ENCODE measurements at places on chromosomes 5 and 9.

GRCh38 chr5:1750469-1750868 lies 49.2 kb downstream of the MRPL36 start:
- no peak for DNase-seq

DNA sequence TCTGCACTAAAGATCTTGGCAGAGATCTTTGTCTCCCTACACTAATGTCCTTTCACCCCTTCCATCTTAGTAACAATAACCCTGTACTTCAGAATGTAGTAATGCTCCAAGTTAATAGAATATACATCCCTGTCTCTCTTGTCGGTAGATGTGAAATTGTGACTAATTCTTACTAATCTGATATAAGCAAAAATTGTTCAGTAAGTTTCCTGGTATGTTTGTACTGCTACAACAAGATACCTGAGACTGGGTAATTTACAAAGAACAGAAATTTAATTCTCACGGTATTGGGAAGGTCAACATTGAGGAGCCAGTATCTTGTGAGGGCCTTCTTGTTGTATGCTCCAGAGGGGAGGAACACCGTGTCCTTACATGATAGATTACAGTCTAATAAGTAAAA lies 1686.6 kb upstream of the CDH9 start:
- no peak for DNase-seq

DNA sequence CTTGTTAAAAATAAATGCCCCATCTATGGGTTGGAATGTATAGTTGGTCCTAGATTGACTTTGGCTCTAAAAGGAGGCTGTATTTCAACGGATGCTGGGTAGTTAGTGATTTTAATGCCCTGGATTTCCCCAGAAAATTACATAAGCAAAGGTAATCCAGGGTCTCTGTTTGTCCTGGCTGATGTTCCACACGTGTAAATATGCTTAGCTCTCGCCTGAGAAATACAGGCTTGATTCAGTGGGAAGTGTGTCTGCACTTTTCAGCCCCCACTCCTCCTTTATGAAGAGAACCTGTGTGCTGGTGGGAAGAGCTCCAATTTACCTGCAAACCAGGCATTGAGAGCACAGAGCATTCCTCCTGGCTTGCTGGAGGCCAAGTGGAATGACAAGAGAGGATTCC lies 294.6 kb upstream of the CLINT1 start:
- no peak for DNase-seq

DNA sequence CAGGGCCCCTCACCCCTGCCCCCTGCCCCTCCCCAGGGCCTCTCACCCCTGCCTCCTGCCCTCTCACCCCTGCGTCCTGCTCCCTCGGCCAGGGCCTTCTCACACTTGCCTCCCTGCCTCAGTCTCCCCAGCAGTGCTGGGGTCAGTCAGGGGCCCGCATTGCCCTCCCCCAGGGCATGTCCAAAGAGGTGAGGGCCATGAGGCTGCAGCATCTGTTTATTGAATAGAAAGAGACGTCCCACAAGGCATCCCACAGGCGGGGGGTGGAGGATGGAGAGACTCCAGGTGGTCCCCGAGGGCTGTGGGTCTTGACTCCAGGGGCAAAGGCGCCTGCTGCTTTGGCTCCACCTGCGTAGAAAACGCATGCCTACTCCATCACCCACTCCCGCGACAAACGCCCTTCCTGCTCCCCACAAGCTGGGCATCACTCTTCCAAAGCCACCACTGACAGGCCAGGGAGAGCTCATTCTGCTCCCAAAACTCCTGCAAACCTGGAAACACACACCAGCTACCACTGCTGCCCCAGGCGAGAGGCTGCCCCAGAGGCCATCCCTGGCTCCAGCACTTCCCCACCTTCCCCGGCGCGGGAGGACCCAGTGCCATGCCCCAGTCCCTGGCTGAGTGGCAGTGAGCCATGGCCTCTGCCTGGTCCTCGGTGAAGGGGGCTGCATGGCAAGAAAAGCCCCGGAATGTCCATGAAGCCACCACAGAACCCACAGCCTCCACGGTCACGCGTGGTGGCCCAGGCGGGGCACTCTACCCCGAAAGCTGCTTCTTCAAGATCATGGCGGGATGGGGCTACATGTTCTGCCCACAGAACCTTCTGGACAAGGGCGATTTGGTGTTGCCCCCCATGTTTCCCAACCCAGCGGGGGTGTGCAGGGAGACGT lies 1.6 kb upstream of the LCN8 start:
- no peak for DNase-seq

- DNase-seq: no peak
Measured at GRCh38 chr5:102901424-102902134, 146.5 kb downstream of the PAM start.

- DNase-seq: no peak
Measured at GRCh38 chr5:115579216-115579615, 23.1 kb downstream of the TICAM2 start.

- no peak for DNase-seq
Measured at GRCh38 chr5:111869681-111870080, 112.7 kb upstream of the NREP start.

GRCh38 chr5:24591426-24591825 lies 53.4 kb downstream of the CDH10 start:
- no peak for DNase-seq

DNA sequence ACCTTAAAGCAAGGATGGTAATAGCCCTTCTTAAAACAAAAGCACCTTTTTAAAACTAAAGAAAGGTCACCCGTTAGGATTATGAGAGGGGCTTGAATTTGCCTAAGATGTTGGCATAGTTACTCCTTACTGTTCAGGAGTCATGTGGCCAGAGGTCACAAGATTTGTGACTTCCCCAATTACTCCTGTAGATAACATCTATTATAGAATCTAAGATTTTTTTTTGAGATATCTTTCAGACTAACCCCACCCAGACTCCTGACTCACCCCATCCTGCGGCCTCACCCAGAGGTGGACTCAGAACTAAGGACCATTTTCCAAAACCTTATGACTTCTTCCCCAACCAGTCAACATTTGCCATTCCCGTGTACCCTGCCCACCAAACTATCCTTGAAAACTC lies 2.4 kb downstream of the CD180 start:
- no peak for DNase-seq

DNA sequence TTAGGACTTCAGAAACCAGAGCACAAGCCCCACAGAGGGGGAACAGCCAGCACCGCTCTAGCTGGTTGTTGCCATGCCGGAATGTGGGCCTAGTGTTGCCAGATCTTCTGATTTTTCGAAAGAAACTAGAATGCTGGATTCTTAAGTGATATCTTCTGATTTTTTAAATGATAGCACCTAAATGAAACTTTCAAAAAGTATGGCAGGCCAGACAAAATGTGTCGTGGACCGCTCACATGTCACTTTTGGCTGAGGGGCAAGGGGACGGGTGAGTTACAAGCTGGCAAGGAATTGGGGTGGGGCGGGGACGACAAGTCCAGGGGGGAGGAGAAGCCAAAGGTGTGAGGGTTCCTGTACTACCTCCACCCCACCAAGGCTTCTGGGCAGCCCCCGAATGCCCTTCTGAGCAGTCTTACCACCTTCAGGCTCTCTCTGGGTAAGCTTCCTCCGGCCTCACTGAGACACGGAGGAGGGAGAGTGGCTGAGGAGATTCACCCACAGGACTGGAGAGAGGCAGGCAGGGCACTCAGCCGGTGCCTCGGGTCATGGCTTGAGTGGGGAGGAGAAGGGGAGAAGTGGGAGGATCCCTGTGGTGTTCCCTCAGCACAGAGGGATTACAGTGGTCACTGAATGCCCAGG lies 10.3 kb downstream of the B4GALT7 start:
- no peak for DNase-seq

GRCh38 chr5:96563816-96564215 lies 98.4 kb upstream of the CAST start:
- no peak for DNase-seq

DNA sequence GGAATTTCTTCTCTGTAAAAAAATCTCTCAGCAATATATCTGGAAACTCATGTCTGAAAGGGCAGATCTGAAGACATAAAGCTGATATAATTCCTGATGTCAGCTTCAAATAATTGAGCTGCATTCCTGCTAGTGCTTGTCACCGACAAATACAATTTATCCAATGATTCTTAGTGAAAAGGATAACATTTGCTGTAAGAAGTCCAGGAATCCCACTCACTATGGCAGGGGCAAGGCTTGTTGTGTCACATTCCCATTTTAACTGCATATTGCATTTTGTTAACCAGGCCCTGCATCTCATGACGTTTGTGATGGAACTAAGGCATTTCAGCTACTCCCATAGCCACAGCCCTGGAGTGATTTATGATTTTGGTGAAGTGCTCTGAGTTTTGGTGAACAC lies 160.1 kb upstream of the DAB2 start:
- DNase-seq: no peak

- no peak for DNase-seq
Measured at GRCh38 chr5:172443441-172444109, 10.8 kb downstream of the SH3PXD2B start.

GRCh38 chr5:17794815-17795214 lies 160.6 kb downstream of the TAF11L14 start:
- DNase-seq: no peak

DNA sequence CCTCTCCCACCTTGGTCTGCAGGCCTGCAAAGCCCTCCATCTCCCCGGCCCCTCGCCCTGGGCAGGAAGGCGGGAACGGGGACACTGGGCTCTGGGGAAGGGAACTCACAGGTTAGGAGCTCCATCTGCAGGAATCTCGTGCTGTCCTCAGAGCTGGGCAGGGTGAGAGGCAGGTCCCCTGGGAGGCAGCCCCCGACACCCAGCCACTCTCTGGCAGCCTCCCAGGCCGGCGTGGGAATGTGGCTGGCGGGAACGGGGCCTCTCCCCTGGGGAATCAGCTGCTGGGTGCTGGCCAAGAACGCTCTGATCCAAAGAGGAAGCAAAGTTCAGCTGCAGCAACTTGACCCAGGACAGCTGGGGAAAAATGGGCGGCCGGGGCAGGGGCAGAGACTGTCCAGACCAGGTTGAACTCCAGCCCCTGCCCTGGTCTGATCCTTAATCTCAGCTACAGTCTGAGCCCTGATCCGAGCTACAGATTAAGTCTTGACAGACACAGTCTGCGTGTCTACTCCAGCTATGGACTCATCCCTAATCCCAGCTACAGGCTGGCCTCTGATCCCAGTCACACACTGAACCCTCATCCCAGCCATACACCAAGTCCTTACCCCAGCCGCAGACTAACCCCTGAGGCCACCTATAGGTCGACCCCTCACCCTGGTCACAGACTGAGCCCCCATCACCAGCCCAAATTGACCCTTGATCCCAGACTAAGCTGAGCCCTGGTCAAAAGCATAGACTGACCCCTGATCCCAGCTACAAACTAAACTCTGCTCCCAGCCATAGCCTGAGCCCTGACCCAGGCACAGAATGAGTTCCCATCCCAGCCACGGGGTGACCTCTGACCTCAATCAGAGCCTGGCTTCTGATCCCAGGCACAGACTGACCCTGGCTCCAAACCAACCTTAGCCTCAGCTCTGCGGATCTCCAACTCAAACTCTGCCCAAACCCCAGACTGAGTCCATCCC lies 37.3 kb upstream of the EGFL7 start:
- DNase-seq: no peak

- no peak for DNase-seq
Measured at GRCh38 chr9:36328798-36329411, 70.7 kb upstream of the GNE start.

DNA sequence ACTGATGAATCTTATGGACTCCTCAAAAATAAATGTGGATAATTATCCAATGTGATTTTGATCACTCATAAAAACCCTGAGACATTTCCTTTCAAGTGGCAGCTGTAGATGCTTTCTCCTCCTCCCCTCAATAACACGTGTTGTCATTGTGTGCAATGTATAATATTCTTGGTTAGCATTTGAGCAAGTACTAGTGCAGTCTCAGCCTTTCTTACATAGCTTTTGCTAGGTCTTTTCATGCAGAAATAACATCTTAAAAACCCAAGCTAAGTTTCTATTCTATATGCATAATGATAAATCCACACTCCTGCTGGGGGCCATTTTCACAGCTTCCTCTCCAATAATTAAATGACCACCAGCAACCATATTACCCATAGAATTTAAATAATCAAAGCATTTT lies 1835.2 kb upstream of the NUDT12 start:
- DNase-seq: no peak

GRCh38 chr9:4061717-4062116 lies 238.2 kb downstream of the GLIS3 start:
- no peak for DNase-seq

GRCh38 chr9:33921967-33922895 lies 105.3 kb downstream of the UBE2R2 start:
- no peak for DNase-seq

- no peak for DNase-seq
Measured at GRCh38 chr5:139094154-139095131, 103.7 kb downstream of the SIL1 start.

DNA sequence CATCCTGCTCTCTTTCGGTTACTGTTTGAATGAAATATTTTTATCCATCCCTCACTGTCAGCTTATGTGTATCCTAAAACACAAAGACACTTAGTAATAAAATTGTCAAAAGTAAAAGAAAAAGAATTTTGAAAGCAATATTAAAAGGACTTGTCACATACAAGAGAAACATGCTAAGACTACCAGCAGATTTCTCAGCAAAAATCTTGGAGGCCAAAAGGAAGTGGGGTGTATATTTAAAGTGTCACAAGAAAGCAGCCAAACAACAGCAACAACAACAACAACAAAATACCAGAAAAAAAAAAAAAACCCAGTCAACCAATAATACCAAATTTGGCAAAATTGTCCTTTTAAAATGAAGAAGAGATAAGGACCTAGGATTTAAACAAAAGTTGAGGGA lies 678.7 kb upstream of the TYRP1 start:
- DNase-seq: no peak

DNA sequence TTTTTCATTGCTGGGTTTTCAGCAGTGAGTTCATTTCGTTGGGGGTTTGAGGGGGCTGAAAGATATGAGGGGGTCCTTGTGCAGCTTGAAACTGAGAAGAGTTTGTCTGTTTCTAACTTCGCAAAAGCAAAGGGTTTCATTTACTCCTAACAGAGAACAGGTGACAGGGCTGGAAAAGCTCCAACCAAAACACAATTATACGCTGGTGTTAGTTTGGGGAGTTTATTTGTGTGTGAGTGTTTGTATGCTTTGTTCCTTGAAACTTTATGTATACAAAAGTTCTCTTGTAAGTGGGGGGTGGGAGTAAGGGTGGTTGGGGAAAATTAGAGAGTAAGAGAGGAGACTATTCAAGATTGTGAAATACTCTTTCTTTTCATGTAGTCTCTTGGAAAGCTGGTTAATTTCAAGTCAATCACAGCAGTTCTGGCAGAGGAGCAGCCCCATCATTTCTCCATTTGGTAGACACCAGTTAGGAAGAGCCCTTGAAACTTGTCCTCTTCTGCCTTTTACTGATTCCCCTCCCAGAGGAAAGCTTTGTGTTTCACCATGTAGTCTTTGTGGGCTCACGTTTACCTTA lies 881 bp downstream of the TNFAIP8 start:
- no peak for DNase-seq

- no peak for DNase-seq
Measured at GRCh38 chr9:72203205-72203803, 54.1 kb downstream of the GDA start.

GRCh38 chr5:139050432-139050831 lies 147.7 kb downstream of the SIL1 start:
- DNase-seq: no peak

All from stimulated activated CD8-positive, alpha-beta memory T cell treated with anti-CD3 and anti-CD28 coated beads, Interleukin-4, amount 100 ng/mL, for 1 hour (primary cell).